Dermis blood vessel endothelial cell (primary cell): ENCODE measurements at places on chromosomes 6 and 20. TPM values are rescaled to one million over a fixed set of nuclear protein-coding genes. Genes with fewer than 3 reads are reported as not detected.

DNA sequence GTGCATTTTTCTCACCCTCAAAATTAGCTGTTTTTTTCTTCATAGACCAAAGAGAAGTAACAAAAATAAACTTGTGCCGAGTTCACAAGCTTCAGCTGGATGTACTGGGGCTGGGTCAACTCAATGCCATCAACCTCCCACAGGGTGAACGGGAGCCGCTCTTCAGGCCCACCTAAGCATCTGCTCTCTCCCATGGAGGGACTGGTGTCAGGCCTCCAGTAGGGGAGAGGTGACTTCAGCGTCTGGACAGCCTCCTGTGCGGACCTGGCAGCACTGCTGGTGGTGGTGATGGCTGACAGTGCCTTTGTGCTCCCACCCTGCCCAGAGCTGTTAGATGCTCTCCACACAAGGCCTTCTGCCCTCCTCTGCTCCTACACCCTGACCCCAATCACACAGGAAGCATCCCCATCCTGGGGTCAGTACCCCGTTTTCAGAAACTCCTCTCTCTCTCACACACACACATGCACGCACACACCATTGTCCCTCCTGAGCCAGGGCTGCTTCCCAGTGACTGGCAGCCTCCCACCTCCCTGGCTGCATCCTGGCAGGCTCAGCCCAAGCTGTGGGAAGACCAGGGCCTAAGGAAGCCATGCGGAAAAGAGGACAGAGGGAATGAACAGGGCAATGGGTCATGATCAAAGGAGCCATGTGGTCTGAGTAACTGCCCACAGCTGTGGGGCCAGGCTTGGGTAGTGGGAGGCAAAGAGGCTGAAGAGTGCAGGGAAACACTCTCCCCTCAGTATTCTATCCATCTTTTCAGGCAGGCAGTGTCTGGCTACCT, 17.7 kb downstream of the CST8 start:
- no peak for DNase-seq

DNA sequence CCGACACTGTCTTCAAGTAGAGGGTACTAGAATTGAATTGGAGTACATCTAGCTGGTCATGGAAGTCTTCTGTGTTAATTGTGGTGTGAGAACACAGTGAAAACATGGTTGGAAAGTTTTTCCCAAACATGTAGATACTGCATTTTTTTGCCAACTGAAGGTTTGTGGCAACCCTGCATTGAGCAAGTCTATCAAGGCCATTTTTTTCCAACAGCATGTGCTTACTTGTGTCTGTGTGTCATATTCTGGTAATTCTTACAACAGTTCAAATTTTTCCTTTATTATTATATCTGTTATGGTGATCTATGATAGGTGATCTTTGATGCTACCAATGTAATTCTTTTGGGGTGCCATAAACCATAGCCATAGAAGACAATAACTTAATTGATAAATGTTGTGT, 147.0 kb downstream of the MYB start:
- DNase-seq = no peak

DNA sequence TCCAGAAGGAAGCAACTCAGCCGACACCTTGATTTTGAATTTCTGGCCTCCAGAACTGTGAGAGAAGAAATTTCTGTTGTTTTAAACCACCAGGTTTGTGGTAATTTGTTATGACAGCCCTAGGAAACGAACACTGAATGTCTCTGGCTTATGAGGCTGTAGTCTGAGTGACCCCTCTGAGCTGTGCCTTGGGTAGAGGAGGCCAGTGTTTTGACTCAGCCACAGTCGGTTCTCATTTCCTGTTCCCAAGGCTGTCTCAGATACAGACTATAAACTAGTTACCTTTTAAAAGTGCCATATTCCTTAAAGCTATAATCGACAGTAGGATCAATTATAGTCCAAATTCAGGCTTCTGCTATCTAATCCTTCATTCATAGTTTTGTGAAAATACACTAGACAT, 391.2 kb upstream of the MAP3K7 start:
- no peak for DNase-seq

DNA sequence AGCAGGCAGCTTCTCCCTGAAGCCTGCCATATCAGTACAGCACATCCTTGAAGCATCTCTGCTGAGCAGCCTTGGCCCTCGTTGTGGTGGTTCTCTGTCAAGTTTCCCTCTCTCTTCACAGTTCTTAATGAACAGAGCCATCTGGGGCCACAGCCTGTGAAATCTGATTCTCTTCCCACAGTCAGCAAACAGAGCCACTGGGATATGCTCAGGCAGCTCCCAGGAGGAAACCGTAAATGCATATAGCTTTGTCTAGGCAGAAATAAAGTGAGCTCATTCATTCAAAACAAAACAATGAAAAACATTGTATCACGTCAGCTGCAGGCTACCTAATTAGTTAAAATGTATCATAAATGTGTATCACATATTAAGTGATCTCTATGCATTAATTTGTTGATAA, 80.3 kb downstream of the TBC1D7 start:
- DNase-seq = peak; percentile 70

DNA sequence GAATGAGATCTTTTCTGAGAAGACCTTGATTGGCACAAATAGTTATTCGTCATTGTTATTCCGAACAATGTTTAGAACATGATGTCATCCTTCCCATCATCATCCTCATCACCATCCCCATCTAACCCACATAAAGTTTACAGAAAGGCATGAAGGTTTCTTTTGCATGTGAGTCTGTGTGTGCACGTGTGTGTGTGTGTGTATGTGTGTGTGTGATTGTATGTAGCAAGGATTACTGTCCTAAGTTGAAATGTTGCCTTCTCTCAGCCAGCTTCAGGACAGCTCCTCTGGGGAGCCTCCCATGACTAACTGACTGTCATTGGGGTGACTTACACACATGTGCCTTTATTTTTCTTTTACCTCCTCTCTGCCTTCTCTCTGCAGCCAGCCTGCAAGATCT, 113.5 kb downstream of the SLC22A3 start:
- no peak for DNase-seq

DNA sequence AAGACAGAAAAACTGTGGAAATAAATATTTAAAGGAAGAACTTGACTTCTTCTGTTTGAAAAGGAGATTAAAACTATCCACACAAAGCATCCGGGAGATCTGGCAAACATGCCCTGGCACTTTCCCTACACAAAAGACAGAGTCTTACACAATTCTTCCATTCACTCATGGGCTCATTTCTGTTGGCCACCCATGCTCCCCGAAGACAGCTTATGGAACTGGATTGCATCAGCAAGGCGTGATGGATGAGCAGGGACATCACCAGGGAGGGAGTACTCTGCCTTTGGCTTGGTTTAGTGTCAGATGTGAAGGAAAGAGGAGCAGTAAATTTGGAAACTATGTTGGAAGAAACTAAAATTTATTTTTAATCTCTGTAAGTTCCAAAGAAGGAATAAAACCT, 379.3 kb downstream of the CD109 start:
- no peak for DNase-seq

DNA sequence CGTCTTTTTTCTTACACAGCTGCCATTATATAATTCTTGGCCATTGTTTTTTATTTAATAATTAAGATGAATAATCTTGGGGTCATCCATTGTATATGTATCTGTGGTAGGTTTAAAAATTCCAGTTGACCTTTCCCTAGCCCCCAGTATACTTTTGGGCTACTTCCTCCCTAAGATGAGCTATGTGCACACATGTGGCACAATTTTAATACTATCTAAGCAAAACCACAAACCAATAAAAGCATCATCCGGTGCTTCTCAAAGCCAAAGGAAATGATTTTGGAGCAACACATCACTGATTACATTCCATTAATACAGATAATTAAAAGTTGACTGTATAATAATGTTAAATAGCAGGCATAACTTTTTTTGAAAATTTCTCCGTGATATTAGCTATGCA, 161.2 kb downstream of the ATXN1 start:
- no peak for DNase-seq

Gene MEI4
- under 0.01 TPM in 1 of 2 replicates, not detected in the other for total RNA-seq

Gene ZFP57
- 1.7 TPM in 1 of 2 replicates, not detected in the other for total RNA-seq

Gene MCM3
- total RNA-seq = 78.8 and 117 TPM in 2 replicates
